ENCODE measurements at places on chromosomes 12 and 14. TPM values are rescaled to one million over a fixed set of nuclear protein-coding genes. Genes with fewer than 3 reads are reported as not detected.

Gene A2M
- total RNA-seq = 6.6 TPM

Gene ARMH4
- total RNA-seq = 0.71 TPM

Gene POTEG
- not detected for total RNA-seq

Gene HAL
- total RNA-seq = not detected

Gene SCNN1A
- 0.29 TPM for total RNA-seq

Gene SMOC1
- 0.89 TPM for total RNA-seq

Gene MAP1LC3B2
- total RNA-seq = 0.53 TPM

Gene CLEC2B
- total RNA-seq = 13.8 TPM

Gene NFE2
- not detected for total RNA-seq

Gene SLC4A8
- 8.3 TPM for total RNA-seq

Gene SMIM41
- not detected for total RNA-seq

Gene FOXN4
- total RNA-seq = not detected

Gene CLEC4C
- not detected for total RNA-seq

Gene TCTN1
- 28.5 TPM for total RNA-seq

Gene AICDA
- not detected for total RNA-seq

Gene CELA1
- not detected for total RNA-seq
